ENCODE measurements at places on chromosomes 1 and 21.

DNA sequence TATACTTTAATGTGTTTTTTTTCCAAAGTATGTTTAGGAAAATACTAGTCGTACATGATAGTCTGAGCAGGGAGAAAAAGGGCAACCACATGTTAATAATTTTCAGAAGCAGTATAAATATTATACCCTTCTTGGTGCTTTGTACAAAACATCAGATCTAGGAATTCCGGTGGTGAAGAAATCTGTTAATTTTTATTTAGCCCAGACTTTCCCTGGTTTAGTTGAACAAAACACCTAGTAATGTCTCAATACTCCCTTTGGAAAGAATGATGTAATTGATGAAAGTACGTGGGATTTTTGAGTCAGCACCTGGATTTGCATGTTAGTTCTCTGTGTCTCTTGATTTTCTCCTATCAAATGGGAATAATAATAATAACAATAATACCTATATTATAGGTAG, 38.4 kb upstream of the KCNK2 start:
- no peak for DNase-seq

DNA sequence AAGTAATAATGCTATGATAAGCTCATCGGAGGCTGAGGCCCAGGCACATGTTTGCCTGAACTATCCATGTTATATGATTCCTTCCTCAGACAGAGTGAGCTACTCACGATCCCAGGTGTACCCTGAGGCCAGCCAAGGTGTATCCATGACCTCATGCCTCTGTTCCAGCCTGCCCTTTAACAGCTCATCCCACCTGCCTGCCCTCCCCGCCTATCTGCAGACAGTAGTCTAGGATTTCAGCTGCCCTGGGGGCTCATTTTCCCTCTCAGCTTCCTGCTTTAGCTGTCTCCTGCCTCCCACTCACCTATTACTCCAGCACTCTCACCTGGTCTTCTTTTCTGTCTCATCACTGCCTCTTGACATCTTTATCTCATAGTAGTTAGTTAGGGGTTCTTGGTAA, 1.9 kb upstream of the IL24 start:
- no peak for DNase-seq

DNA sequence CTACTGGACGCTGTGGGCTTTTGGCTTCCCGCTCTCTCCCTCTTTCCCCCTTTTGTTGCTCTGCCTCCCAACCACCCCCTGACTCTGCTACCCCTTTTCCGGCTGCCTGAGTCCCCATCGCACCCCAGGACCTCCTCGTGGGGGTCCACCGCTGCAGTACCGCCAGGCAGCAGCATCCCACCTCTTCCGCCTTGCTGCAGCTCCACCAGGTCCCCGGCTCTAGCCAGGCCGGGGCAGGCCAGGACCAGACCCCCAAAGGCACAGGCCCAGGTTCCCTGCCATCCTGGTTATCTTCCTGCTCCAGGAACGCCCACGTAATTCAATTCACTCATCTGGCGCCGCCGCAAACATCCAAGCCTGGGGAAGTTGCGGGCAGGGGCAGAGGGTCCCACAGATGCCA, 139.8 kb downstream of the LIPI start:
- no peak for DNase-seq

GRCh38 chr1:67184838-67185421, 18.7 kb downstream of the IL23R start:
- no peak for DNase-seq

DNA sequence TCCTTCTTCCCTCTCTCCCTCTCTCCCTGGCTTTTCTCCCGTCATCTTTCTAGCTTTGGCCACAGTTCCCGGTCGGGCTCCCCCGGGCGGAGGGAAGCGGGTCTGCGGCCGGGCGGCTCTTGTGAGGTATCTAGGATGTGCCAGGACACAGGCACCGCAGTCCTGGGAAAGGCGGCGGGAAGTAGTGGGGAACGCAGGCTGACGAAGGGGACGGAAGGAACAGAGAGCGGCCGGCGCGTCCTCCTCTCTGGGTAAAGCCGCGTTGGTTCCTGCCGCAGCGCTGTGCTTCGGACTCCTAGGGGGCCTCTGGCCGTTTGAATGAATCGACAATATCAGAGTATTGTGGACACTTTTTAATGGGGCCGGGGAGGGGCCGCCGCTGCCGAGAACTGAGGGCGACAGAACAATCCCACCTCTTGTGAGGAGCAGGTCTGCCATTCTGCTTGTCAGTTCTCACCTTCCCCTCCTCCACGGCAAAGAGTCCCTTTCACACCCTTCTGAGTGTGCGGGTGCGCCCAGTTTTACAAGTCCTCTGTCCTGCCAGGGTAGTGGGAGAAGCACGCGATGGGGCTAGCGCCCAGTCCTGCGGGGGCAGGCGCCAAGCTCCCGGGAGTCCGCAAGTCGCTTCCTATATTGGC, 1.2 kb upstream of the LHX9 start:
- no peak for DNase-seq

- no peak for DNase-seq
These were observed 44.7 kb downstream of the CDC42BPA start for GRCh38 chr1:227273557-227273956.

- DNase-seq, result no peak
These were observed 1156.3 kb upstream of the B3GALT2 start for GRCh38 chr1:194342484-194343262.

DNA sequence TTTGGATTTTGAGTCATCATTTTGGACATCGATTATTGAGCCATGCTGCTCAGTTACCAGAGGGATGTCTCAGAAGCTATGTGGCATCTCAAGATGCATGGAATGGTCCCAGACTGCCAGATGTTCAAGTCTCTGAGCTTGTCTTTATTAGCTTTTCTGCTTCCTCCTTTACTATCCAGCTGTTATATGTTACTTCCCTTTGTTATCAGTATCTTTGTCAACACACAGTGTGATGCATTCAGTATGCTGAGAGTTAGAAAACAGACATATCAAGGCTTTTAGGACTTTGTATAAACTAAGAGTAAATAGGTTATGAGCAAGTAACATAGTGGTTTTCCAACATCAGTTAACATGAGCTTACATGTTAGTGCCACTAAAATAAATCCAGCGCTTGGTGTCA, 474.5 kb downstream of the DSCAM start:
- DNase-seq, result no peak

- DNase-seq, result no peak
These were observed 149.9 kb downstream of the KIF26B start for GRCh38 chr1:245304698-245305097.

DNA sequence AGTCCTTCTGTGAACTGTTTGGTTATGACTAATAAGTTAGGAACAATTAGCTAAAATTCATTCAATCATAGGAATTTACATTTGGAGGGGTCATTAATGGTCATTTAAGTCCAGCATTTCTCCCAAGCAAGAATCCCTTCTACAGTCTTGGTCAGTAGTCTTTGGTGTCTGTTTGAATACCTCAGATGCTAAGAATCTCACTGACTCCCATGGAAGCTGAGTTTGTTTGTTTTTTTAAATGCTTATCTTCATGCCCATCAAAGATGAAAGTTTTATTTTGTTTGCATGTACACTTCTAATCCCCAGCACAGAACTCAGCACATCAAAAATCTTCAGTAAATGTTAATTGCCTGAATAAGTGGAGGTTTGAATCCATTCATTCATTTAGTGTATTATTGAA, 41.3 kb upstream of the SLC44A3 start:
- DNase-seq, result no peak

- DNase-seq, result no peak
These were observed 66.2 kb downstream of the S1PR1 start for GRCh38 chr1:101302831-101303511.

- no peak for DNase-seq
These were observed 61.4 kb upstream of the CNN3 start for GRCh38 chr1:94988356-94988755.

GRCh38 chr1:218357893-218358232, 12.7 kb downstream of the TGFB2 start:
- no peak for DNase-seq

- no peak for DNase-seq
These were observed 147.1 kb downstream of the CNIH3 start for GRCh38 chr1:224763126-224763775.

GRCh38 chr1:114023377-114023776, 44.1 kb downstream of the OLFML3 start:
- no peak for DNase-seq

GRCh38 chr1:55210990-55211801, 4.0 kb downstream of the USP24 start:
- DNase-seq, result no peak

Measured in T-helper 1 cell (primary cell).